KBM-7 (cell line): ENCODE measurements at places on chromosomes 4 and X.

DNA sequence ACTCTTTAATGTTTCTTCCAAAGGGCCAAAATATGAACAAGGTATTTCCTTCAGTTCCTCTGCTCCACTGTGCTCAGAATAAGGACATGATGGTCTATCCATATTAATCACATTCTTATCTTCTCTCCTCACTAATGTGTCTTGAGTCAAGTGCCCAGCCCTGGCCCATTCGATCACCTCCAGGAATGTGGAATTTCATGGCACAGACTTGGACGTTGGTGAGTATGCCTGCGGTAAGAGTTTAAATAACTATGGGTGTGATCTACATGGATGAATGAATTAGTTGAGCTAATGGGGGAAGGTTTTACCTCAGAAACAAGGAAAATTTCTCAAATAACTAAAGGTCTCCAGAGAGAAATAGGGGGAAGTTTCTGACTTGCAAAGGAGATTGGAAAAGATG is 174.0 kb downstream of the NPFFR2 start:
- no peak for DNase-seq

DNA sequence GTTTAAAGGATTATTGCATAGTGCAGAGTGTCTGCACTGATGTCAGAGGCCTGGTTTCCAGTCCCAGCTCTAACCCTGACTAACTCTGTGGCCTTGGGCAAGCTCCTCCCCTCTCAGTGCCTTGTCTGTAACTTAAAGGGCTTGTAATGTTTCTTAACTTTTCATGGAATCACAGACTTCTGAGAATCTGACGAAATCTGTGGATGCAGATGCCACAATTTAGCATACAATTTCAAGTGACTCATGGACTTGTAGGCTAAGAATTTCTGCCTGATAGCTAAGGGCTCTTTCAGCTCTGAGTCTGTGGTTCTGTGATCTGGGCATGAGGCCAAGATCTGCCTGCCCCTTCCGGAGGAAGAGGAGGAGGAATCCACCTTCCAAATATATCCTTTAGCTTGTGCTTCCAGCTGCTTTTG is 236.9 kb downstream of the AR start:
- DNase-seq = peak; percentile 97

GRCh38 chr4:683982-684622 is 4.8 kb downstream of the SLC49A3 start:
- DNase-seq = no peak

GRCh38 chr4:143667461-143667860 is 33.0 kb downstream of the FREM3 start:
- DNase-seq = peak; percentile 43

DNA sequence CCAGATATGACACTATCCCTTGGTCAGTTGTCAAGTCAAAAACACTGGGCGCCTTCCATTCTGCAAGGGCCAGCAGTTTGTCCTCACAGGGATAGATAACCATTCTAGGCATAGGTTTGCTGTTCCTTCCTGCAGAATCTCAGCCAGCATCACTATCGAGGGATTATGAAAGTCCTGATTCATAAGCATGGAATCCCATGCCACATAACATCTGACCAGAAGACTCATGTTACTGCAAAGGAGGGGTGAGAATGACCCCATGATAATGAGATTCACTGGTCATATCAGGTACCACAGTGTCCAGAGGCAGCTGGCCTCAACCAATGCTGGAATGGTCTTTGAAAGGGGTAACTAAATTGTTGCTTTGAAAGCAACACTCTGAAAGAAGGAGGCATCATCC is 84.7 kb downstream of the OTC start:
- no peak for DNase-seq

DNA sequence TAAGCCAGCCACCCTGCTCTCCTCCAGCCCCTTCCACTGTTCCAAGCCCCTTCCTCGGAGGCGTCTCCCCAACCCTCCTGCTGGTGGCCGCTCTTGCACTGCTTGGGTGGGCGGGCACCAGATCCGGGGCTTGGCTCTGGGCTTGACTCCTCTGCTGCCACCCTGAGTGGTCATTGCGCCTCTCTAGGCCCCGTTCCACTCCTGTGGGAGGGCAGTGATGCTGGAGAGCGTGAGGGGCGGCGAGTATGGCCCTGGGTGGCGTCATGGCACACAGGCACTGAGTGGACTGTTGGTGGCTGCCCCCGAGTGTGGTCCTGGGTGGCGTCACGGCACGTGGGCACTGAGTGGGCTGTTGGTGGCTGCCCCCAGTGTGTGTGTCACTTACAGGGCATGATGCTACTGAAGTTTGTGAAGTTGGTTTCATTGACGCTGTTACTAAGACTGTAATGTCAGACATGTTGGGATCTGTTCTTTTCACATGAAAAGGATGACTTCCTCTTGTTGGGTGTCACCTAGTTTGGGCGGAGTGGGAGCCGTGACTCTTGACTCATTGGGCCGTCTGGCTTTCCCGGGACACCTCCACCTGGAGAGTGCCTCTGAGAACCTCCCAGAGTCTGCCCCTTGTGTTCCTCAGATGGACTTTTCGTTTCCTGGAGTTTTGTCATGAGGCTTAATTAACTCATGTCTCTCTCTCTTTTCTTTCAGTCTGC is 55.9 kb upstream of the HGFAC start:
- no peak for DNase-seq

DNA sequence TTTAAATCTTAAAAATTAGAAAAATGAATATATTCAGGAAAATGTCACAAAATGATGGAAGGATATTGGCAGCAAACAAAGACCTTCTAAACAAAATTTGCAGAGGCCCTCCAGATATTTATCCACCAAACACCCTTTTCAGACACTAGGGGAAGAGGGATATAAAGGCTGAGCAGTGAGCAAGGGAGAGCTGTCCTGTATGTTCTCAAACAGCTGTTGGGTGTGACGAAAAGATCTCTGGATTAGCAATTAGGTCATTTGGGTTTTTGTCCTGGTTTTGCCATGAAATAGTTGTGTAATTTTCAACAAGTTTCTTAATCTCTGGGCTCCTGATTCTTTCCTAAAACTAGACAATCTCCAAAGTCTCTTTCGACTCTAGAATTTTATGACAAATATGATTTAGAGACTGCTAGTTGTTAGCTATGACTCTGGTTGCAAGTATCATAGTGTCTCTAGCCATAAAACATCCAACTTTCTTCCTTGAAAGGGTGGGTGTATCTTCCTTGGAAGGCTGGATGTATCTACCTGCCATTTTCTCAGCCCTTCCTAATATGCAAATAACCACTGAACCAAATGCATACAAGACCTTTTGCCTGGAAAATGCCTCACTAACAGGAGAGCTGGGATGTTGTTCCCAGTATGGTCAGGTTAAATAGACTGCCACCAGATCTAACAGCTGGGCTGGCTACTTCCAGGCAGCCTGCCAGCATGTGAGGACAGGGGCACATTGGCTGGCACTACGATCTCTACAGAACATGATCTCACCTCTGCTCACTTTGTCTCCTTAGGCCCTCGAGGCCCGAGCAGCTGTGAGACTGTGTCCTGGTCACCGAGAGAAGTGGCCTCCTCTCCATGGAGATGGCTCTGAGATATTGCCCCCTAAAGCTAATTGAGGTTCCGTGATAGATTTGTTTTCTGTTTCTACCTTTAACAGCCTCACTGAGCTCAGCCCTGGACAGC is 225.5 kb upstream of the JADE1 start:
- DNase-seq = no peak

- DNase-seq = peak; percentile 82
Observed at GRCh38 chr4:138307319-138307718, 65.2 kb upstream of the SLC7A11 start.

- peak; percentile 44 for DNase-seq
Observed at GRCh38 chr4:165355900-165356300, 22.9 kb upstream of the CPE start.

DNA sequence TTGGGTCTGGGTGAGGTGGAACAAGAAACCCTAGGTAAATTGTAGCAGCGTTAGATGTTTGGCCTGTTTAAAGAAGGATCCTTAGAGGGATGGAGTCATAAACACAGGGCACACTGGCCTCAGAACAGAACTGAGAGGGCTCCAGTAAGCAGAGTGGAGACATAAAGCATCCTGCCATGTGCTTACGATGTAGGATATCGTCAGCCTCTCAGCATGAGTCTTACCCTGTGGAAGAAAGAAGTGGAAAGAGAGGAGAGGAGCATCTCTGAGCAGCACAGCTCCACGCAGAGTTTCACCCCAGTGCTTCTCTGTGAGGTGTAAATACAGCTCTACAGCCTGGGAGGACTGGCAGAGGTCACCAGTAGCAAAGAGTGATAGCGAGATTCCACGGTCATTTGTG is 27.8 kb upstream of the SORBS2 start:
- DNase-seq = no peak

GRCh38 chrX:69761633-69762032 is 145.7 kb downstream of the EDA start:
- DNase-seq = no peak

DNA sequence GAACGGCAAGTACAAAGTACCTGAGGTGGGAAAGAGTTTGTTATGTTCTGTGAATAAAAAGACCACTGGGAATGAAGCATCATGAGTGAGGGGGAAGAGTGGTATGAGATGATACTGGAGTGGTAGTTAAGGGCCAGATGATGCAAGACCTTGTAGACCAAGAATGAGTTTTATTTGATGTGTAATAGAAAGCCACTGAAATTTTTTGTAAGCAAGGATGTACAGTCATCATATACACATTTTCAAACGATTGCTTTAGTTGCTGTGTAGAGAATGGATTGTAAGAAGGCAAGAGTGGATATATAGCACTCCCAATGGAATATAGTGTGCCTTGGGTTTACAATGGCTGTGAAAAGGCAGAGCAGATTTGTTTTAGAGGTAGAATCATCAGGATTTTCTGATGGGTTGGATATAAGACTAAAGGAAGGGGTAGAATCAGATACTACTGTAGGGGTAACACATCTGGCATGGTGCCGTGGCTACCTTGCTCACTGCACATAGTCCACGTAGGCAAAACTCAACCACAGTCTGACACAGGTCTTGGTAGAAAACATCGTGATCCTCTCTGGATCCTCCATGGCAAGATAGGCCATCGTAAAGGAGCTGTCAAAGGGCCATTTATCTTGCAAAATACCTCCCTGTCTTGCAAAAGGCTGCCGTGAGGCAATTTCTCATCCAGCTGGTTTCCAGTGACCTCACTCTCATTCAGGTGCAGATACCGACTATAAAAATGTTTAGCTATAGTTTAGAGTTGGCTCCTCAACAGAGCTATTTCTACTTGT is 14.9 kb downstream of the TIFA start:
- no peak for DNase-seq

DNA sequence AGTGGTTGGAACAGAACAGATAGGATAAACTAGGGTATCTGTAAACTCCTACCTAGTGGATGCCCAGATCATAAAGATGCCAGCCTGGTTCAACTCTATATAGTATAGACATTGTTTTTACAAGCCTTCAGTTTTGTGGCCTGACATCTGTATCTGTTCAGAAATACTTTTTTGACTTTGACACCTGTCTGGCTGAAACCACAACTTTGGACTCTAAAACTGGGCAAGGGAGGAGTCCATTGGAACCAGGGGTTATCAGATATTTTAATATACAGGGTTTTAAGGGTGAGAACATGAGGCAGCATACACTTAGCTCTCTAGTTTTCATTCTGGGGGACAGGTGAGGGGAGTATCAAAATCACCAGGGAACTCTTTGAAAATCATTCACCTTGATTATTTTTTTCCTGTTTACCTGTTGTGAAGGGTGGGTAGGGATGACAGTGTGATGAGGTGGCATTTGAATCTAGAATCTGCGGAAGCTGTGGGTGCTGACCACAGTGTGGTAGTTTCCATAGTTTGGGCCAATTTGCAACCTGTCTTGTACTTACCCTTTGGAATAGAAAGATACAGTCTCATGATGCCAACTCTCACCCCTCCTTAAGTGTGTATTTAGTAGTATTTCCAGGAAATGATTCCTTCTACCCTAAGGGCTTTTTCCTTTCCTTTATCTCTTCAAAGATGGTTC is 20.6 kb downstream of the GAB1 start:
- DNase-seq = no peak

DNA sequence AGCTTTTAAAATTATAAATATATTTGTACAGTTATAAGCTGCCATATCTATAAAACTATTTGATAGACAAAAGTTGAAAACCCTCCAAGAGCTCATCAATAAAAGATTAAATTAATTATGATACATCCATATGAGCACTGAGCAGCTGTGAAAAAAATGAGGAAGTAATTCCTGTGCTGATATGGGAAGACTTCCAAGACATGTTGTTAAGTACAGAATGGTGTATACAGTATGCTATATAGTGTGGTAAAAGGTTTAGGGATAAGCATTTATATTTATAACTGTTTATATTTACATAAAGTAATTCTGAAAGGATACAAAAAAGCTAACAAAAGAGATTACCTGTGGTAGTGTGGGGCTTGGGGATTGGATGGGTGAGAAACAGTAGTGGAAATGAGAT is 92.8 kb upstream of the BMP2K start:
- peak; percentile 22 for DNase-seq

- no peak for DNase-seq
Observed at GRCh38 chrX:77652095-77652494, 133.9 kb downstream of the ATRX start.
